ENCODE measurements at places on chromosomes 16 and 17.

- DNase-seq: peak; percentile 41
Measured at GRCh38 chr17:42378959-42379594, 9.2 kb downstream of the STAT3 start.

GRCh38 chr16:89130448-89130847 lies 36.8 kb downstream of the ACSF3 start:
- DNase-seq: no peak

DNA sequence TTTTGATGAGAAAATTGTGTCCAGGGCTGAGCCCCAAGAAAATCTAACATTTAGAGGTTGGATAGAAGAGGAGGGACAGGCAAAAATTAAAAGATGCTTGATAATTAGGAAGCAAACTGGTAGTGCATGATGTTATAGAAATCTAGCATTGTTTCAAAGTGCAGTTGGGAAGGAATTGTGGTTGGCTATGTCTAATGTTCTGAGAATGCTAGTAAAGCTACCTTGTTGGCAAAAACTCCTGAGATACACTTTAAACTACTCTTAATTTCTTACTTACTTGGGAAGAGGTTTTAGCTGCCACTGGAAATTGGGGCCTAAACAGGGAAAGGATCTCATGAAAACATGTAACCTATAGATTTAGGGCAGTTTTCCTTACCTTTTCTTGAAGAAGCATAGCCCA lies 48.3 kb downstream of the MAP2K4 start:
- no peak for DNase-seq

GRCh38 chr16:48684148-48684547 lies 74.2 kb upstream of the N4BP1 start:
- DNase-seq: no peak

DNA sequence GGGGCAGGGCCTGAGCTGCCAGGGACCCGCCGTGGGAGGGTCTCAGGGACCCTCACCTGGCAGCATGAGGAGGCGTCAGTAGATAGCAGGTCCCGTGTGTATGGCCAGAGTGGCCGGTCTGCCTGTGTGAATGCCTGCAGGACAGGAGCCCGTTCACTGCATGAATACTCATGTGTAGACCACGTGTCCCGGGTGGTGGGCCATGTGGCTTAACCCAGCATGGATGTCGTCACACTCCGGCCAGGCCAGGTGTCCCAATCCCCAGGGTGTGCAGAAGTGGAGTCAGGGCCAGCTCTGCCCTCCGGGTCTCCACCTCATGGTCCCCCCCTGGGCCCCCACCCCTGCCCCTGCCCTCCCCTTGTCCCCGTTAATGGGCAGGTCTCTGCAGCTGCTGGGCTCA lies 53.7 kb downstream of the BAHCC1 start:
- DNase-seq: no peak

DNA sequence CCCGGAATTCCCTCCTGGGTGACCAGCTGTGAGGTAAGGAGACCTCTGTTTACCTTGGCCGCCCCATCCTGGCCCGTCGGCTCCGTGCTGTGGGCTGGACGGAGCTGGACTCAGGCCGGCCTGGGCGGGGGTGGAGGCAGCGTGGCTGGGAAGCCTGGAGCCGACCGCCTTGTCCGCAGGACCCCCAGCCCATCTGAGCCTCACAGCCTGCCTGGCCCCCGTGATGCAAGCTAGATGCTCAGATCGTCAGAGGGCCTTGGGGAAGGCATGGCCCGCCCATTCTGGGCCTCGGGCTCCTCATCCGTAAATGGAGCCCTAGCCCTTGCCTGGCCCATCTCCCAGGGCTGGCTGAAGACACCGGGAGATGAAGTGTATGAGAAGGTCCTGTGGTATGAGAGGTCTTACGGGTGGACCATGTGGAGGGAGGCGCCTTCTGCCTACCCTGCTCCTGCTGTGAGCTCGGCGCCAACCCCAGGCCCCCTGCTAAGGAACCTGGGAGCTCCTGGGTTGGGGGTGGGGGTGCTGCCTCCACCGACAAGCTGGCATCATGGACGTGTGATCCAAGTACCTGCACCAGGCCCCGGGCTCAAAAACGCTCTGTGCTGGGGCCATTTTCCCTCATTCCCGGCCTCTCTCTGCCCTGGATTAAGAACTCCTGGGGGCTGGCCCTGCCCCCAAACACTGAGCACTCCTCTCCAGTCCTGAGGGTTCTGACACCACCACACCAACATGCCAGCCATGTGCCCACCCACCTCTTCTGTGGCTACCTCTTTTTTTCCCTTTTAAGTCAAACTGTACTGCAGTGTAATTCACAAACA lies 5.4 kb upstream of the P2RX1 start:
- no peak for DNase-seq

- DNase-seq: no peak
Measured at GRCh38 chr17:77028900-77029299, 111.9 kb upstream of the SEC14L1 start.

GRCh38 chr16:46673320-46674013 lies 15.5 kb downstream of the VPS35 start:
- peak; percentile 66 for DNase-seq

DNA sequence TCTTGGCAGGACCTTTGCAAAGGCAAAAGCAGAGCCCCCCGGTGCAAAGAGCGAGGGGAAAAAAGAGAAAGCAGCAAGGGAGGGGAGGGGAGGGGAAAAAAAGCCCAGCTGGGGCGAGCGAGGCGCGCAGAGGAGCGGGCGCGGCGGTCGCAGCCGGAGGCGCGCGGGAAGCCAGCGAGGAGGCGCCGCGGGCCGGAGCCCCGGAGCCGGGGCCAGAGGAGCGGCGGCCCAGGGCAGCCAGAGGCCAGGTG lies 129 bp downstream of the IRX5 start:
- DNase-seq: no peak

DNA sequence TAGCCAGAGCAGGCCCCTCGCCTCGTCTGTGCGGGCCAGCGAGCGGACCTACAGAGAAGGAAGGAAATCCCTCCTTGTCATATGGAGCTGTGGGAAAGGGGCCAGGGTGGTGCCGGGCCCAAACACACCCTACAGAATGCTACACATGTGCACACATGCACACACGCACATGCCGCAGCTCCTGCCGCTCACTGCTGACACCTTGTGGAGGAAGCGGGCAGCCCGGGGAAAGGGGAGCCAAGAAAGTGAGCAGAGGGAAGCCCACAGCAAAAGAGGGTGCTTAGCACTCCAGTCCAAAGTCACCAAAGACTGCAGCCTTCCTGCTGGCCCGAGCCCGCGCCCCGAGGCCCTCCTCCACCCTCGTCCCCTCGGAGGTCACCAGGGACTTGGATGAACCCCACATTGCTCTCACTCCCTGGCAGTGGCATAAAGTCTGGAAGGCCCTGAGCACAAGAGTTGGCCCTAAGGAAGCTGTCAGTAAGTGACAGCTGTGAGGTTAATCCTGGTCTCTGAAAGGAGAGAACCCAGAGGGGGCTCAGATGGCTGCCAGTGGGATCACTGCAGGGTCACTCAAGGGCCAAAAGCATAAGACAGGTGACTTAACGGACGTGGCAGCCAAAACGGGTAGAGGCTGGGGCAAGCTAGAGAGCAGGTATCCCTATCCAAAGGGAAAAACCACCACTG lies 68.2 kb downstream of the MYO18A start:
- peak; percentile 55 for DNase-seq

GRCh38 chr16:76265434-76266045 lies 11.7 kb upstream of the CNTNAP4 start:
- peak; percentile 8 for DNase-seq

DNA sequence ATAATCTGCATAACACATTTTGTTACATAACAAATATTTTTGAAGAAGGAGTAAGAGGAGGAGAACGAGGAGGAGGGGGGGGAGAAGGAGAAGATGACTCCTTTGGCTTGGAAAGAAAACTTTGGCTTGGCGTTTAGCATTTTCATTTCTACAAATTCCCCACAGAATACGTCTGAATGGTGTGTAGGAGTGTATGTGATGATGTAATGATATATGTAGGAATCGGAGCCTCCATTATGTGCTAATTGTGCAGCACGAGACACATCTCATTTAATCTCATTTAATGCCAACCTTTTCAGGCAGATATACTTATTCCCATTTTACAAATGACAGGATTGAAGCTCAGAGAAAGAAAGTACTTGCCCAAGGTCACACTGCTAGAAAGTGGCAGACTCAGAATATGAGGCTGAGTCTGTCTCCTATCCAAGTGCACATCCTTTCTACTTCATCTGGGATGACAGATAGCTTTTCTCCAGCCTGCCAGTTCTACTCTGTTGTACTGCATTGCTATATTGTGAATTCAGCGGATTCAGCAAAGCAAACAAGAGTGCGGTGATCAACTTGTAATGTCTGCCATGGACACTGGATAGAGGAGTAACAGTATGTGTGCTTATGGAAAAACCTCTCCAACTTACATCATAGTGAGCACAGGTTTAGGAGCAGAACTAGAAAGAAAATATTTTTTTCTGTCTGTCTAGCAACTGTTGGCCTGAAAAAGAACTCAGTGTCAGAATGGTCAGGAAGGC lies 10.4 kb upstream of the SLC47A2 start:
- no peak for DNase-seq

Data from RWPE1 (cell line).